ENCODE measurements at places on chromosomes 11 and 22.

DNA sequence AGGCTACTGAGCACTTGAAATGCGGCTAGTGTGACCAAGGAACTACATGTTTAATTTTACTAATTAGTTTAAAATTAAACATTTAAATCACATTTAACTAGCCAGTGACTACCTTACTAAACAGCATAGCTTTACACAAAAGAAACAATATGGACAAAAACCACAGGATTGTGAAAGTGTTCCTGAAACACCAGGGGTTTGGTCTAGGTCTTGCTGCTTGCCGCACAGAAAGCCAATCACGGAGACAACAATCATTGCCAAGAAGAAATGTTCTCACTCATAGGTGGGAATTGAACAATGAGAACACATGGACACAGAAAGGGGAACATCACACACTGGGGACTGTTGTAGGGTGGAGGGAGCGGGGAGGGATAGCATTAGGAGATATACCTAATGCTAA is 309.5 kb downstream of the C11orf87 start:
- no peak for DNase-seq

DNA sequence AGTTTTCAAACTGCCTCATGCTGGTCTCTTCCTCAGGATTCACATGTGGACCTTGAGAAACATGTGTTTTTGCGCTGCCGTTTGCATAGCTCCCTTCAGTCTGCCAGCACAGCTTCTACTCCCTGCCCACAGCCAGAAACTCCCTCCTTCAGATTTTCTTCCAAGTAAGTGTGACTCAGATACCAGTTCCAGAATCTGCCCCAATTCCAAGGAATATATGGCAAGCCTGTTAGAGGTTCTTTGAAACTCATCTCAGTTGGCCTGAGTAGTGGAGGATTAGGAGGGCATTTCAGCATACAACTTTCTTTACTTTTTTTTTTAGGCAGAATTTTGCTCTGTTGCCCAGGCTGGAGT is 67.1 kb downstream of the SNX19 start:
- peak; percentile 88 for DNase-seq

DNA sequence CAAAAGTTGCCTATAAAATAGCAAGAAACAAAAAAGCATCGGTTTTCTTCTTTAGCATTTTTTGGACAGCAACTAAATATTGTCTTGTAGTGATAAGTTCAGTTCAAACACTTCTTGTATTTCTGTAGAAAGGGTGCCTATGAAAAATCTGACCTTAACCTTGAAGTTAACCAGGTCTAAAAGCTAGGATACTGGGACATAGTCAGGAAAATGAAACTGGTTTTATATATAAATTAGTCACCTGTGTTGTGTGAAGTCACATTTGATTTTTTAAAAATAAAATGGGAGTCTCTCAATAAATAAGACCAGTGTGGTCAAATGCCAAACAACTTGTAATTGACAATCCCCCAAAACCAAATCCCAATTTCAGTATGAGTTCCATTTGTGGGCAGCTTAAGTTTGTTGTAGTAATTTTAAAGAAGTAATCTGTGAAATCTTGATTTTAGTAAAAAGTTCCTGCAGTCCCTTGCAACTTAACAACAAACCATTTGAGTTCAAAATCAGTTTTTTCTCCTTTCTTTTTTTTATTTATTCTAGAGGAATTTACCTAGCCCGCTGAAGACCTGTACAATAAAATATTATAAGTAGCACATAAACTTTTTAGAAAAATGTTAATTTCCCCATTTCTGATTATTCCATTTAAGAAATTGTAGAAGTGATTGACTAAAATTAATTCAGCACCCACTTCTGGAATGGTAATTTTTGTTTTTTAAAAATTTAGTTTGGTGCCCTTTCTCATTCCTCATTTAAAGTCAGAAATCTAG is 84.5 kb upstream of the PPARA start:
- no peak for DNase-seq

DNA sequence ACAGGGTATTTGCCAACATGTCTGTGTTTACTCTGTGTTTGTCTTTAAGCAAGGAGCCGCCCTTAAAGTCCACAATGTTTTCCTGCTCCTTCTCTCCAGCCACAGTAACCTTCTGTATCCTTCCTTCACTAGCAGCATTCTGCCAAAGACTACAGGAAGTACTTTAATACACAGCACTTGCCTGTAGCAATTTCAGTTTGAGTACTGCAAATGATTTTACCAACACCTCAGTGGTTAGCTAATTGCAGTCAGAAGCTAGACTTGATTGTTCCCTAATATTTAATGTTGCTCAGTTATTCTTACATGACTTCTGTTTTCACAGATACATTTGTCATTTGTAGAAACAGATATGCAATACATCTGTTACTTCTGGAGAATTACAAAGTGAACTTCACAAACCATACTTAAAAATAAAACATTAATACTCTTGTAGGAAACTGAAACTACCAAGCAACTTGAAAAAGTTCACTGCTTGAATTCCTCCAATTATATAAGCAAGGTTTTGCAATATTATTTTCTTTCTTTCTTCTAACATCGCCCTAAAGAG is 69.1 kb downstream of the FCHSD2 start:
- DNase-seq: peak; percentile 11

DNA sequence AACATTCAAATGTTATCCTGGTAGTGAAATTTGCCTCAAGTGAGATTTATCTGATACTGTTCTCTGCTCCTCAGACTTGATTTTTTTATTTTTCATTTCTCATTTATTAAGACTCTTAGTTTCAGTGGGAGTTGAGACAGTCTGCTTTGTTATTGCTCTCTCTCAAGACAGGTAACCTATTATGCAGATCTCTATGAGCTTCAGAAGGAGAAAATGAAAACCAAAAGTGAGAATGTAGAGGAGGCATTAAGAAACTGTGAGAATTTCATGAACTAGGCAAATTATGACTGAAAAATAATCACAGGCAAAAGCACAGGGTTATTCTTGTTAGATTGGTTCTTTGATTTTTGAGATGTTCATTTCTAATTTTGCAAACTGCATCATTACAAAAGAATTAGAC is 290.0 kb upstream of the CHORDC1 start:
- no peak for DNase-seq

DNA sequence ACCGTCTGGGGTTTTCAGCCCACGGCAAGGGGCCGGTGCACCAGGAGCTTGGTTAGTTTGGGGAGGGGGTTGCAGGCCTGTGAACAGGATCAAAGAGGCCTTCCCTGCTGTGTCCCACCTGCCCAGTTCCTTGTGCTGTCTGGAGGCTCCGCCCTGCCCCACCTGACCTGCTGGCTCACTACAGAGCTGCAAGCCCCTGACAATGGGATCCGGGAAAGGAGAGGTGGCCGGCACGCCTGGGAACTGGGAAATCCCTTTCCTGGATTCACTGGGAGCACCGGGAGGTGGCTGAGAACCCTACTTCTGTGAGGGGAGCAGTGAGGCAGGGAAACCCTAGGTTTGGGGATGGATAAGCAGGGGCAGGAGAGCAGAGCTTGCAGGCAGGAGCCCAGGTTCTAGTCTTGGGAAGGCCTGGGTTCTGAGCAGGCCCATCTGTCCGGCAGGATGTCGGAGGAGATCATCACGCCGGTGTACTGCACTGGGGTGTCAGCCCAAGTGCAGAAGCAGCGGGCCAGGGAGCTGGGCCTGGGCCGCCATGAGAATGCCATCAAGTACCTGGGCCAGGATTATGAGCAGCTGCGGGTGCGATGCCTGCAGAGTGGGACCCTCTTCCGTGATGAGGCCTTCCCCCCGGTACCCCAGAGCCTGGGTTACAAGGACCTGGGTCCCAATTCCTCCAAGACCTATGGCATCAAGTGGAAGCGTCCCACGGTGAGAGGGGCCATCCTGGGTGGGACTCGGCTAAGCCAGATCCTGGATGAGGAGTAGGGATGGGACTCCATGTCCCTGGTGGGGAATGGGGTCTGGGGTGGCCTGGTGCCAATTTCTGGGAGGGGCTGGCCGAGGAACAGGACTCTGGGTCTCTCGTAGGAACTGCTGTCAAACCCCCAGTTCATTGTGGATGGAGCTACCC is 786 bp downstream of the CAPN1 start:
- peak; percentile 26 for DNase-seq

DNA sequence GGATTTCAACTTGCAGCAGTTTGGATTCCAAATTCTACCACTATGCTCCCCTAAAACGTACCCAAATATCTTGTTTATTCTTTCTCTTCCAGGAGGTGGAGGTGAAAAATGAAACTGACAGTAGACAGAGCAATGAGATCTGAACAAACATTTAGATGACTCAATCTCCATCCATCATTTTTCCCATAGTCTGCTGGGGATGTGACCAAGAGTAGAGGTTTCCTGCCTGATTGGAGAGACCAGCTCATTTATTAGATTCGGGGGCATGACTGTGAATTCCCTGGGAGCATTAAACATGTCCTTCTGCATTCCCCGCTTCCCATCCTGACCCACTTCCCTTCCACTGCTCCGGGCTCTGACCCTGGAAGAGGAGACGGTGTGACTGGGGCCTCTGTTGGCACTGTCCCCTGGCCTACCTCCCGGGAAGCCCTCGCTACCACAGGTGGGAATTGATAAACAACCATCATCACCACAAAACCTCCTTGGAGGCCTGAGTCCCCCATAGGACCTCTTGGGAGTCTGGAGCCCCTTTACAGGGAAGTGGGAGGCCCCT is 20.3 kb downstream of the DKK3 start:
- peak; percentile 52 for DNase-seq

GRCh38 chr11:38438091-38438490 is 1840.1 kb upstream of the RAG2 start:
- no peak for DNase-seq

- no peak for DNase-seq
These were observed 12.3 kb downstream of the IPO7 start for GRCh38 chr11:9396752-9397151.

DNA sequence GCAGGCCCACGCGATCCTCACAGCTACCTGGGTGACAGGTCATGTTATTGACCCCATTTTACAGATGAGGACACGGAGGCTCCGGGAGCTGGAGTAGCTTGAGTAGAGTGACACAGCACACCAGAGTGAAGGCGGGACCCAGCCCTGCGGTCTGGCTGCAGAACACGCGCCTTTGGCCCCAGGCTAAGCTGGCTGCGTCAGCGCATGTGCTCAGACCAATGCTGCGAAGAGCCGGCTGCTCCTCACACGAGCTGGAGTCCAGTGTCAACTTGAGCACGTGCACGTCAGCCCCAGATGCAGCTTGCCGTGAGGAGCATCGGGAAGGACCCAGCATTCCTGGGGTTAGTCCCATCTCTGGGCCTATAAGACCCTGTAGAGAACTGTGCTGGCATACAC is 49.9 kb downstream of the SCUBE1 start:
- peak; percentile 89 for DNase-seq

DNA sequence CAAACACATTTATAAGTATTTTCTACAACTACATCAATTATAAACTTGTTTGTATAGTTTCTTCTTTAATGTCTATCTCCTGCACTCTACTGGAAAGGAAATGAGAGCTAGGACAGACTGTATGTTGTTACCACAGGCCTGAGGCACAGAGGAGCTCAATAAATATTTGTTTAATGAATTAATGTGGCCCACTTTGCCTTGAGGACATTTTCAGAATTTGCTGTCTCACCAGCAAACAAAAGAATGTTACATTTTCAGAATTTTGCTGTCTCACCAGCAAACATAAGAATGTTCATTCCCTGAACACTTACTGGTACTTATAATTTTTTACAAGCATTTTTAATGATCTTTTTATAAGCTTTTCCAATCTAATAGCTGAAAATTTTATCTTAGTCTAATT is 41.9 kb upstream of the WNT7B start:
- no peak for DNase-seq

Measured in AG08395 (cell line).